HT1080 (cell line): ENCODE measurements at places on chromosomes 7 and 10.

DNA sequence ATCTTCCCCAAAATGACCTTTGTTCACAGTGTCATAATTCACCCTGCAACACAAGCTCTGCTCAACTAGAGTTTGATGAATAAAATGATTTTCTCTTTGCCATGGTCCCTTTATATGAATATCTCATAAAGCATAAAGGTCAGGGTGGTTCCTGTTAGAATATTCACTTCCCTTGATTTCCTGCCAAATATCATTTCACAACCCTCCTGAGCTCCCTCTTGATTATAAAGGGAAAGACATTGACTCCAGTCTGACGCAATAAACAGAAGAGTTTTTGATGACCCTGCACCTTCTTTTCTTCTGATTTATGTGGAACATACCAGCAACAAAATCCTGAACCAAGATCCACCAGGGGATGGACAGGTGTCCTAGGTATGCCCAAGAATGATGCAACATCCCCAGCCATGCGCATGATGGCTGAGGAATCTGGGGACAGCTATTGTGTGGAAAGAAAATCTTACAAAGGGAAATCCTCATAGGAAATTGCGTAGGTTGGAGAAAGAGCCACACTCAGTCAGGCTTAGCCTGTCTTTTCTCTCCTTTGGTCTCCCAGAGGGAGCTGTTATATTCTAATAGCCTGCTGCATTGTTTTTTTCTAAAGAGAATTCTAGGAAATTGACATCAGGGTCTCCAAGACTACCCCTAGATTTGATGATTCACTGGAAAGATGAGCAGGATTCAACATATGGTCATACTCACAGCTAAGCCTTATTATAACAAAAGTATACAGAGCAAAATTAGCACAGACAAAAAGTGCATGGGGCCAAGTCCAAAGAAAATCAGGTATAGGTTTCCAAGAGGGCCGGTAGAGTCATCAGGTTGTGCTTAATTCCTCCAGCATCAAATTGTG, 18.8 kb downstream of the IFIT3 start:
- DNase-seq, result no peak

- DNase-seq, result no peak
Measured at GRCh38 chr10:3412646-3413045, 240.1 kb upstream of the PITRM1 start.

DNA sequence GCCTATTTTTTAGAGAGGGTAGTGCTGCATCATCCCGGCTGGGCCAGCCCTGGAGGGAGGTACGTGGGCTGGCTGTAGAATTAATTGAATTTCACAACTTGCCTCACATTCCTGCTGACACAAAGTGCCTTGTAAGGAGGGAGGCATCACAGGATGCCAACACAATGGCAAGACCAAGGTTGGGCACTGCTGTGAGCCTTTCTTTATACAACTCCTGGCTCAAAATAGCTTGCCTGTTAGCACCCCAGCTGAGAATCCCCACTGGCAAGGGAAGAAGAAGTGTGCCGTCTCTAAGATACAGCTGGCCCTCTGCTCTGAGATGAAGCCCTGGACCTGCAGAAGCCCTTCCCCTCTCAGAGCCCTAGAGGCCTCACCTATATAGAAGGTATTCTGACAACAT, 873.9 kb downstream of the GRID1 start:
- DNase-seq, result no peak

- peak; percentile 40 for DNase-seq
Measured at GRCh38 chr10:96124230-96125141, 5.6 kb upstream of the ZNF518A start.

- DNase-seq, result peak; percentile 41
Measured at GRCh38 chr7:15891151-15891881, 204.8 kb upstream of the MEOX2 start.

DNA sequence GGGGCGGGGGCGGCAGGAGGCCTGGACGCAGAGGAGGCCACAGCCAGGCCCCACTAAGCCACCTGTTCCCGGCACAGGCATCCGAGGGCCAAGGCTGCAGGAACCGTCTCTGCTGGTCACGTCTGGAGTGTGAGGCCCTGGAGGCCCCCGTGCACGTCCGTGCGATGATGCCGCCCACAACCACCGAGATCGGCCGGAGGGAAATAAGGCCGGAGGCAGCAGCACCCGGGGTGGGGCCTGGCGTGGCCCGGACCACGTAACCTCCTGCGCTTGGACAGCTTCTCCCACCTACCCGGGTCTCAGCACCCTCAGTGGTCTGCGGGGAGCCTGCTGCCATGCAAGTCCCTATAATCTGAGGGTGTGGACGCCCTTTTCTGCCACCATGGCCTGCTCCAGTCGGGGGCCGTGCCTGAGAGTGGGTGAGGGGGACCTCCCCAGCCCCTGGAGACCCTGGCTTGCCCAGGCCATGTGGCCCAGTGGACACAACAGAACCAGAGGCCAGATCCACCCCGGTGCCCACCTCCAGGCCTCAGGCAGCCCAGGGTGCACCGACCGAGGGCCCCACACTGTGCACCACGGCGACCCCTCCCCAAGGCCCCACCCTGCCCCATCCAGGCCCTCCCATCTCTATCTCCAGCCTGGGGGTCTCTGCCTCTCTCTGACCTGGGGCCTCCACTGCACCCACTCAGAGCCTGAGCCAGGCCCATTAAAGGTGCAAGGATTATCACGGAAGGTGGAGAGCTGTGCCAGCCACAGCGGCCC, 83.1 kb downstream of the PDGFA start:
- DNase-seq, result no peak

DNA sequence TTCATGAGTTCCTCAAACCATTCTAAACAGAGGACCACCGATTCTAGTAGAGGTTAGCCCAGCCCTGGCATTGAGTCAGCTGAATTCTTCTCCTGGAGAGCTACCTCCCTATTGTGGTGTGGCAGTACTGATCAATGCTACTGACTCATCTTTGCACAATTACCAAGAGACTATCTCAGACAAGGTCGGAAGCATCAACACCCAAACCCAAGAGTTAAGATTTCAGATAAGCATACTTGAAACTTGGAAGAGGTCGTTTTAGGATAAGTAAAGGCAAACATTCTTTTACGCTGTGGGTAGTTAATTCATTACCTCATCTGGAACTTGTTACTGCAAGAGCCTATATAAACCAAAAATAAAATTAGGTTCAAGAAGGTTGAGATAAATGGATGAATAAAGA, 154.6 kb upstream of the NRBF2 start:
- no peak for DNase-seq

DNA sequence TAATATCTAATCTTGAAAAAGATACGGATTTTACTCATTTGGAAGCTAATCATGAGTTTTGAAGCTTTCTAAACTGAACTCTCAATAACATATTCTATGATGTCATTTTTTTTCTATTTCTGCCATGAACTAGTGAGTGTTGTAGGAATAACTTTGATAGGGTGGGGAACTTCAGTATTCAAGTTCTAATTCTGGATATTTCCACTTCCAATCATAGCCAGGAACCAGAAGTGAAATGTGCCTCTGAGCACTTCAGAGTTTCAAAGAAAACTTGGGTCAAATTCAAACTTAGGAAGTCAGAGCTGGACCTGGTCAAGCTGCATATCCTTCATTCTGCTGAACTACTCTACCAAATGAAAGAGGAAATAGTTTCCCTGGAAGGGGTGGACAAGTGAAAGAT, 847 bp downstream of the AGMO start:
- DNase-seq, result no peak

DNA sequence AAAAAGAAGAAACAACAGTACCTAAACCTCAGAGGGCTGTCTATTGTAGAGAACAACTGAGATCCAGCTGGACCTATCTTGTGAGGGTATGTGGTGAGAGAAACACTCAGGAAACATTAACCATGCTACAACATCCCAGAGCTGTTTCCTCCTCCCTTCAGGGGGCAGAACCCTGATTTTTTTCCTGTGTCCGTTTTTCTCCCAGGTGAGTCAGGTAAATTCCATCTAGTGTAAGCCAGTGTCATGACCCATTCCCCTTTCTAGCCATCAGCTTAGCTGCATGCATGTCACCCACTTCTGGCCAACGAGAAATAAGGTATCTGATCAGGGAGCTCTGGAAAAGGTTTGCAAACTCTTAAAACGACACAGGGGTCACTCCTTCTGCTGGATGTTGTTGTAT, 103.8 kb downstream of the DNMBP start:
- no peak for DNase-seq

GRCh38 chr10:1674501-1674900, 62.8 kb downstream of the ADARB2 start:
- DNase-seq, result no peak

- DNase-seq, result no peak
Measured at GRCh38 chr7:44568771-44569560, 4.7 kb downstream of the DDX56 start.

DNA sequence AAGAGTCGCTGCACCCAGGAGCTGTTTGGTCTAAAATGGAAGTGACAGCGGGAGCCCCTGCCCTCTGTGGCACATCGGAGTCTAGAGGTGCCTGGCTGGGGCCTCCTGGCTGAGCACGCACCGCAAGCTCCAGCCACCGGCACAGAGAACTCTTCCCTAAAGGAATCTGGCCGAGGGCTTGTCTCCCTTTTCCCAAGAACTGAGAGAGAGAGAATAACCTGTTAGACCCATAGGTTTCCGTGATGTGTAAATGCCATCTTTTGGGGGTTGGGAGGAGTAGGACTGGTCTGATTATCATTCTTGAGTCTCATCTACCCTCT, 47.3 kb downstream of the PROSER2 start:
- no peak for DNase-seq

- DNase-seq, result no peak
Measured at GRCh38 chr7:29328811-29329210, 134.2 kb downstream of the CHN2 start.

GRCh38 chr10:4437791-4438190, 388.2 kb upstream of the AKR1E2 start:
- DNase-seq, result no peak

- DNase-seq, result peak; percentile 74
Measured at GRCh38 chr10:7410862-7411670, at the start of gene SFMBT2. SFMBT2 (minus strand) TSS chr10:7411034; CDS start chr10:7381898, 29,136 bp downstream.

DNA sequence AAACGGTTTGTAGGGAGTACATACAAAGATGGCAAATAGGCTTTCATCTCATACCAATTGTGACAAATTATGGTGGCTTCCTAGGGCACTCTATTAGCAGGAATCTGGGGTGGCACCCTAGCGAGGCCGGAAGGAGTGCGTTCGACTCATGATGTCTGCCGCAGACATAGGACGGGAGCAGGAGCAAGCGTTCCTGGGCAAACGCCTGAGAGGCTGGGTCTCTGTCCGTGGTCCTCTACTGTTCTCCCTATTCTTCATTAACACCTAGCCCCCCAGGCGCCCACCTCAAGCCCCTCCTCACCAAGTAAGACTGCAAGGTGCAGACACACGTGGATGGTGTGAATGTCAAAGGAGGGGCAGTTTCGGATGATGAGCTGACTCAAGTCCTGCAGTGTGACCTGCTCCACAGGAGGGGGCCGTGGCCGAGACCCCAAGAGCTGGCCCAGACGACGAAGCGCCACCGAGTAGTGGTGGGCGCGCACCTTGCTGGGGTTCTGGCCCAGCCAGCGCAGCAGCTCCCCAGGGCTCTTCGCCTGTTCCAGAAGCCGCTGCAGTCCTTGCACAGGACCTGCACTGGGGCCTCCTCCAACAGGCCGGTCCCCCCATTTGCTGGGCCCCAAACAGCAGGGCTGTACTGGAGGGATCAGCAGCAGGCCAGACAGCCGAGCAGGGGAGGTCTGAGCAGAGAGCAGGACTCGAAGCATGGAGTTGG, 1.3 kb downstream of the FASTK start:
- DNase-seq, result no peak

- no peak for DNase-seq
Measured at GRCh38 chr10:10780746-10781145, 236.9 kb upstream of the CELF2 start.

- DNase-seq, result no peak
Measured at GRCh38 chr7:131664570-131664969, 108.1 kb upstream of the PODXL start.

- peak; percentile 81 for DNase-seq
Measured at GRCh38 chr10:62992145-62992721, 140.9 kb upstream of the NRBF2 start.

- DNase-seq, result no peak
Measured at GRCh38 chr10:20712774-20713173, 184.3 kb downstream of the NEBL start.

DNA sequence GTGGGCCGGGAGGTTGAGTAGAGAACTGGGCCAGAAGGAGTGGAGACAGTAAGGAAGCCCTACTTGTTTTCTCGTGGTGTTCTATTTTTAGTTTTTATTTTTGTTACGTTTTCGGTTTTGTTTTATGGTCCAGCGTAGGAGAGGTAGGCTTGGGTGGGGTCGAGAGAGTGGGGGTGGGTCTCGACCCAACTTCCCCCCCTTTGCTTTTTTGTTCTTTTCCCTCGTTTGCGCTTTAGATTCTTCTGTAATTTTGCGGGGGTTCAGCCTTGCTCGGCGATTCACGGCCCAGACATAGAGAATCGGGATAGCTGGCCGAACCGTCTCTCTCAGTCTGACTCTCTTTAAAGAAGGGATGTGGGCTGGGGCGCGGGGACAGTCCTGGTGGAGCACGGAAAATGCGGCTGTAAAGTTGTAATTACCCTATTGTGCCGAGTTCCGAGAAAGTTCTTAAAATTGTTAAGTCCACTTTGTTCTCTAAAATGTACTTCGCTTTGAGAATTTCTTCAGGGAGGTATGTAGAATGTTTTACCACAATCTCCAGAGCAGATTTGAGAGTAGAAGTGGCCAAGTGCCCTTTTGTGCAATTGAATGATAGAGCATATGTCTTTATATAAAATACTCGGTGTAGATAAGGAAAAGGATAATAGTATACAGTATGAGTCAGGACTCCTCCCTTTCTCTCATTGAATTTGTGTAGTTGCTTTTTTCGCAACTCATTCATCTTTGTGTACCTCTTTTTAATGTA, 816 bp downstream of the DMTF1 start:
- DNase-seq, result peak; percentile 17

GRCh38 chr10:86017841-86018734, 348.5 kb downstream of the GRID1 start:
- DNase-seq, result peak; percentile 51

DNA sequence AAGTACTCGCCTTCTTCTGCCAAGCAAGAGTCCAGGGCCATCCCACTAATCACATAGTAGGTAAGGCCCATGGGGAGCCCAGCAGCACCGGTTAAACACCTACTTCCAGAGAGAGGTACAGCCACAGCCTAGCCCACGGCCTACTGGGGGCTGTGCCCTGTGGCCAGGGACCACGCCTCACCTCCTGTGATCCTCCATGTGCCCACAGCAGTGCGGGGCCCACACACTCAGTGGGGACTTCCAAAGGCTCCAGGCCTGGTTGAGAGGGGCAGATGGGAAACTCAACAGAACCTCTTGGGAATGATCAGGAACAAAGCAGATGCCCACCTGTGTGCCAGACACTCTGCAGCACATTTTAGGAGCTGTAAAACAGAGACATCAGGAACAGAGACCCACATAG, 19.7 kb downstream of the AFAP1L2 start:
- DNase-seq, result no peak

GRCh38 chr7:133275446-133276095, 22.7 kb downstream of the EXOC4 start:
- DNase-seq, result no peak

DNA sequence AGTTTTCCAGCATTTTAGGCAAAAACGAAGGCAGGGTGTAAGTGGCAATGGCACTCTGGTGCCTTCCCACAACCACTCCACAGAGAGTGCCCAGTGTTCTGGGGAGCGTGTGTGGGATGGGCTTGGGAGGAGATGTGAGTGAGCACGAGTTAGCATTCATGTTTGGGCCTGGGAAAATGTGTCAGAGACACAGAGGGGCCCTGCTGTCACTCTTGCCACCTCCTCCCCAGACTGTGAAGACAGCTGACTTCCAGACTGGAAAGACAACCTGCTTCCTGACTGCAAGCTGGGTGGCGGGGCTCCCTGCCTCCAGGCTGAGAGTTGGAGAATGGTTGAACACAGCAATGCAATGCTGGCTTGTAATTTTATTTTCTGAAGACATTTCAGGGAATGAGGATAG, 454.5 kb upstream of the ZMIZ1 start:
- no peak for DNase-seq

GRCh38 chr7:43649755-43650274, 66.9 kb downstream of the STK17A start:
- peak; percentile 93 for DNase-seq
